ENCODE measurements at places on chromosomes 4 and X. TPM values are rescaled to one million over a fixed set of nuclear protein-coding genes. Genes with fewer than 3 reads are reported as not detected.
A peak's percentile ranks its signal among the peaks of the same experiment; 100 is the strongest.

Gene SLITRK4
- 0.11 TPM for total RNA-seq

Gene BST1
- total RNA-seq, result 0.54 TPM

Gene SCRG1
- total RNA-seq, result 2.6 TPM

Gene PABPC1L2B
- not detected for total RNA-seq

Gene CXCL3
- total RNA-seq, result 2.1 TPM

- H3K27me3 ChIP-seq, result no peaks in the 10 kb centered on the region
- peaks cover 7% of the 10 kb centered on the region for H3K36me3 ChIP-seq
- H3K27ac ChIP-seq, result no peak overlapping the region
- no peak overlapping the region for H3K4me3 ChIP-seq
- peaks cover 27% of the 10 kb centered on the region for H3K4me1 ChIP-seq
Observed at GRCh38 chr4:87067124-87067885, 132.5 kb downstream of the AFF1 start.

DNA sequence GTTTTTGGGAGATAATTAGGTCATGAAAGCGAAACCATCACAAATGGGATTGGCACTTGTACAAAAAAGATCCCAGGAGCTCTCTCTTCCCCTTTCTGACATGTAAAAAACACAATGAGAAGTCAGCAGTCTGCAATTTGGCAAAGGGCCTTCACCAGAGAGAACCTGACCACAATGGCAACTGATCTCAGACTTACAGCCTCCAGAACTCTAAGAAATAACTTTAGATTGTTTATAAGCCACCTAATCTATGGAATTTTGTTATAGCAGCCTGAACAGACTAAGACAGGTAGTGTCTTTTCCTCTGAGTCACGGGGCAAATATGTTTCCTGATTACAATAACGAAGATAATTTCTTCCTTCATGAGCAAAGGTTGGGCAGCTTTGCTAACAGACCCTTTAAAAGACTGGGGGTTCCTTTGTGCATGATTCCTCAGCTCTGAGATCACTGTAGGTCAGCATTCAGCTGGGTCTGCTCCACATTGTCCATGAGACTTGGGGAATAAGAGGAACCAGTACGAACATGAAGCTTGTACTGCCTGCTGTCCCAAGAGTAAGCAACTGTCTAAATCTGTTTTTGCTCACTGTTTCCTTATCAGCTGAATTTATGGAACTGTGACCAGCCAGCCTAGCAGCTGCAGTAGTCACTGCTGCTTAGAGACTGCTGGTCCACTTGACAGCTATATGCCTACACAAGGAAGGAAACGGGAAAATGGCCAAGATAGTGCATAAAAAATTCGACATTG lies 191.6 kb downstream of the ANAPC10 start:
- H3K27ac ChIP-seq, result no peak overlapping the region
- H3K4me1 ChIP-seq, result peaks cover 12% of the 10 kb centered on the region
- no peaks in the 10 kb centered on the region for H3K27me3 ChIP-seq
- no peak overlapping the region for H3K4me3 ChIP-seq
- H3K36me3 ChIP-seq, result no peaks in the 10 kb centered on the region

DNA sequence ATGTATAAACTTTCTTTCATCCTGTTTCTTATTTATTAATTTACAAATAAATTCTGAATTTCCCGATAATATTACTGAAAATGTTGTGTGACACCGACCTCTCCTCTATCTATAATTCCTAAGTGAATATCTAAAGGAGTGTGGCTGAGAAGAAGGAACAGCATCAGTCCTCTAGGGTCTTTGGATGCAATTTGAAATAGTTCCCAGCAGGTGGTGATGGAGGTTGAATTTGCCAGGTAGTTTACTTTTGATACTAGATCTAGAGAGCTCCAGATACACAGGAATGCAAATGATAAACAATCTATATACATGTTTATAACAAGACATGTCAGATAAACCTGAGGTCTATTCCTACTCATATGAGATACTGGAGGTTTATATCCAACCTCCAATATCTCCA lies 305.4 kb downstream of the PCDH18 start:
- no peak overlapping the region for H3K4me3 ChIP-seq
- no peaks in the 10 kb centered on the region for H3K27me3 ChIP-seq
- DNase-seq, result no peak
- no peak overlapping the region for H3K27ac ChIP-seq

DNA sequence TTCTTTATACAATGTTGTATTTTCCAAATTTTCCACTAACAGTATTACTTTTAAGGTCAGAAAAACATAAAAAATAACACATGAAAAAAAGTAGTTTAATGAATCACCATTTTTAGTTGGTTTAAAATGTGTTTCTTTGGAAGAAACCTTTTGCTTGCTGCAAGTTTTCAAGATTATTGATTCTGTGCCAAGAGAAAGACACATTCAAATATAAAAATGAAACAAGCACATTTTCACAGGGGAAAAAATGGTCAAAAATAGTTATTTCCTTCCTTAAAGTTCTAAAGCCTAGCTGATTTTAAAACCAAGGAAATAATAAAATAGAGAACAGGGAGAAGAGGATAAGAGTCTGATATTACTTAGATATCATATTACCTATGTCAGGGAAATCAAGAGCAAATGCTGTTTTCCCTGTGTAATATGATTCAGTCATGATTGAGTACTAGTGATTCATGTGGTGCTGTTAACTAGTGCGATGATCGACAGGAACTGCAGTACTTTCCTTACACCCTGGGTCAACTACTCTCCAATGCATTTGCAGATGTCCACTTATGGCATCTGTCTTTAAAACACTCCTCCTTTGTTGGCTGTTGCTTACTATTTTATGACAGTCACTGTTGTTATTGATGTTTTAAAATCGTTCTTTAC lies 103.8 kb downstream of the CAMK2D start:
- no peaks in the 10 kb centered on the region for H3K36me3 ChIP-seq
- H3K27me3 ChIP-seq, result no peaks in the 10 kb centered on the region
- peak overlapping the region; percentile 59 for H3K4me3 ChIP-seq
- peak overlapping the region; percentile 85 for H3K27ac ChIP-seq
- DNase-seq, result no peak
- peaks cover 35% of the 10 kb centered on the region for H3K4me1 ChIP-seq

DNA sequence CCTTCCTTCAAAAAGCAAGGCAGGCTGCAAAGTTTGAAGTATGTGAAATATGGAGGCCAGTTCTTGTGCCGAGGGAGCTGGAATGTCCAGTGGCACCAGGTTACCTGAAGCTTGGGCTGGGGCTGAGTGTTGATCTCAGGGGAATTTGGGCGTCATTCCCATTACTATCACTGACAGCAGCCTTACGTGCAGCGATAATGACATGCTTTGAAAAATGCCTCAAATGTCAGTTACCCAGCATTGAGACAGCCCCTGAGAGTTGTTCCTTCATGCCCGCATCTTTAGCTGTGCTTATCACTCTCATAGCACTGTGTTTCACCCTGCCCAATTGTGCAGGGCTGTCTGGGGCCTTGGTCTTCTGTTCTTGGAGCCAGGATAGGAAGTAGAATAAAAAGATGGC lies 27.4 kb downstream of the SLC16A2 start:
- H3K4me3 ChIP-seq, result no peak overlapping the region
- no peaks in the 10 kb centered on the region for H3K27me3 ChIP-seq
- H3K27ac ChIP-seq, result no peak overlapping the region
- DNase-seq, result no peak

- no peak overlapping the region for H3K4me3 ChIP-seq
- H3K27ac ChIP-seq, result no peak overlapping the region
- H3K36me3 ChIP-seq, result no peaks in the 10 kb centered on the region
- H3K27me3 ChIP-seq, result no peaks in the 10 kb centered on the region
- no peaks in the 10 kb centered on the region for H3K4me1 ChIP-seq
Observed at GRCh38 chrX:32280921-32281320, 930.4 kb downstream of the DMD start.

DNA sequence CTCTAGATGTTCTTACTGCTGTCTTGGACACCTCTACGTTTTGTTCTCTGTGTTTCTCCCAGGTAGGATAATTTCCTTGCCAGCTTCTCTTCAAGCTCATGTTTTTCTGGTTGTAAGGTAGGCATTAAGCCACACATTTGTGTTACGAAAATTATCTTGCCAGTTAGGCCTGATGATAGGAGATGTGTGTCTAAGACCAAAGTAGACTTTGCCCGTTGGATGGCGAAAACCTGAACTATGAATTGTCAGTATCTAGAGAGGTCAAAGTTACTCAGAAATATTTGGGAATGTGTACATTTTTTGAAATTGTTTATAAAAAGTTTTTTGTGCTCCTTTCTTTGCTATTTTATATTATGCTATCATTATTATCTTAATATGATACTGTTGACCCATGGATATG lies 72.8 kb downstream of the FHIP1A start:
- H3K27ac ChIP-seq, result no peak overlapping the region
- no peak for DNase-seq
- no peaks in the 10 kb centered on the region for H3K36me3 ChIP-seq
- no peak overlapping the region for H3K4me3 ChIP-seq
- H3K27me3 ChIP-seq, result peaks cover 8% of the 10 kb centered on the region

DNA sequence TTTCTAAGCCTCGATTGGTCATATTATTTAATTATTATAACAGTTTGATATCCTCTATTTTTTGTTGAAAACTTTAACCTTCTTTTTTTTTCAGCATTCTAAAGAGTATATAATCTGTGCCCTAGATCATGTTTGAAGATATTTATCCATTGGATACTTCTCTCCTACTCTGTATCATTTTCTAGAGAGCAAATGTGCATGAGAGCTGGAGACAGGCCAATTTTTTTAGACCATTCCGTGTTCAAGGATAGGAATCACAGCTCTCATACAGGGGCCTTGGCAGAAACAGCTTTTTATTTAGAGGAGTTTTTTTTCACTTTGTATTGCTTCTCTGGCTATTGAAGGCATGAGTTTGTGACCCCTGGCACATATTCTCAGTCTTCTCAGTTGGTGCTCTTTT lies 57.7 kb upstream of the TBC1D14 start:
- H3K36me3 ChIP-seq, result peaks cover 32% of the 10 kb centered on the region
- no peaks in the 10 kb centered on the region for H3K27me3 ChIP-seq
- peaks cover 21% of the 10 kb centered on the region for H3K4me1 ChIP-seq
- H3K4me3 ChIP-seq, result no peak overlapping the region
- DNase-seq, result no peak

GRCh38 chrX:17944833-17945497 lies 83.9 kb upstream of the RAI2 start:
- peaks cover 3% of the 10 kb centered on the region for H3K27me3 ChIP-seq
- no peak overlapping the region for H3K27ac ChIP-seq
- no peak overlapping the region for H3K4me3 ChIP-seq

DNA sequence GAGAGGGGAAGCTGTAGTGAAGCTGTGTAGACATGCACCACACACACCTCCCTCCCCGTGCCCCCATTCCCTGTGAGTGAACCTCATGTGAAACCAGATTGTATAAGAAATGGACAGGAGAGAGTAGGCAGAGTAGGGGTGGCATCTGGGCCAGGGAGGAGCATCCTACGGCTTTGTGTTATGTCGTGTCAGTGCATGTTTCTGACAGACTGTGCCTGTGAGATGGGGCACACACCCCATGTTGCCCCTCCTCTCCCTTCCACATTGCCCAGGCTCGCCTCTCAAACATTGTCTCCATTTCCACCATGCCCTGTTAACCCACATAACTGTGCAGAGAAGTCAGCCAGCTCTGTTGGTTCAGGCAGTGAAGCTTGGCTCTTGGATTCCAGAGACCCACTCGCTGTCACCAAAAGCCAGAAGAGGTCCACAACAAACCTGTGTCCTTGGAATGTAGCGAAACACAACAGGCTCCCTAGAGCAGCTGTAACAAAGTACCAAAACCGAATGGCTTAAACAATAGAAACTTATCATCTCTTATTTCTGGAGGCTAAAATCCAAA lies 56.1 kb downstream of the SLC9A6 start:
- DNase-seq, result no peak
- H3K27ac ChIP-seq, result peak overlapping the region; percentile 96
- H3K4me3 ChIP-seq, result no peak overlapping the region
- H3K4me1 ChIP-seq, result peaks cover 37% of the 10 kb centered on the region
- H3K27me3 ChIP-seq, result no peaks in the 10 kb centered on the region

DNA sequence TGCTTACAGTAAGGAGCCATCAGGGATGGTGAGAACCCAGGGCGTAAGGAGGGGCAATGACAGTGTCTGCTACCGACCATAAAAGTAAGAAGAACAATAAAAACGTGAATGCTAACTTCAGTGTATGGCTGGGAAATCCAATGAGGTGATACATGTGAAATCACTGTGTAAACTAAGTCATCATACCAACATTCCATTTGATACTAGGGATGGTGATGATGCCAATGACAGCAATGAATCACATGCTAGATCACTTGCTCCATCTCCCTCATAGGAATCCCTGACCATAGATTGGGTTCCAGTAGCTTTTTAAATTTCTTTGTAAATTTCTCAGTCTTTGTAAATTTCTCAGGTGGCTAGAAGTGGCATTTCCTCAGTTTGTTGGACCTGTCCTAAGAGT lies 146.3 kb downstream of the SMIM20 start:
- no peak overlapping the region for H3K27ac ChIP-seq
- H3K27me3 ChIP-seq, result peaks cover 8% of the 10 kb centered on the region
- no peaks in the 10 kb centered on the region for H3K36me3 ChIP-seq
- peaks cover 12% of the 10 kb centered on the region for H3K4me1 ChIP-seq

- no peaks in the 10 kb centered on the region for H3K36me3 ChIP-seq
- H3K27ac ChIP-seq, result no peak overlapping the region
- no peak overlapping the region for H3K4me3 ChIP-seq
- no peak for DNase-seq
- H3K4me1 ChIP-seq, result no peaks in the 10 kb centered on the region
Observed at GRCh38 chrX:66889418-66889817, 250.5 kb upstream of the EDA2R start.

Measured in osteocyte (in vitro differentiated cells).